ENCODE measurements at places on chromosomes 6 and 20.

DNA sequence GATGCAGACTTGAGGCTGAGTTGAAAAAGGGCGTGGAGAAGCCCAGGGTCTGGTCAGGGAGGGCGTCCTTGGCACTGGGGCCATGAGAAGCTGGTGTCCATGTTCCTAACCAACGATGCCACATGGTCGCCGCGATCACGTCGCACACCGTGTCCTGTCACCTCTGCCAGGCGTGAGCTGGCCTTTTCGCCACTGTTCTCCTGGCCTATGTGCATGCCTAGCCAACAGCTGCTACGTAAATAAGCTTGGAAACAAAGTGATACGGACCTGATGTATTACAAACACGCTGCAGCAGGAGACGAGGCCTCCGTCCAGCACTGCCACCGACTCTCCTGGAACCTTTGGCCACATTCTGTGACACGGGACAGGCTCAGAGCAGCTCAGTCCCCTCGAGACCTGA is 22.0 kb upstream of the KIF25 start:
- DNase-seq = no peak

GRCh38 chr20:43955062-43955749 is 40.6 kb downstream of the TOX2 start:
- no peak for DNase-seq

- DNase-seq = no peak
Measured at GRCh38 chr6:132365281-132365907, 35.9 kb downstream of the MOXD1 start.

DNA sequence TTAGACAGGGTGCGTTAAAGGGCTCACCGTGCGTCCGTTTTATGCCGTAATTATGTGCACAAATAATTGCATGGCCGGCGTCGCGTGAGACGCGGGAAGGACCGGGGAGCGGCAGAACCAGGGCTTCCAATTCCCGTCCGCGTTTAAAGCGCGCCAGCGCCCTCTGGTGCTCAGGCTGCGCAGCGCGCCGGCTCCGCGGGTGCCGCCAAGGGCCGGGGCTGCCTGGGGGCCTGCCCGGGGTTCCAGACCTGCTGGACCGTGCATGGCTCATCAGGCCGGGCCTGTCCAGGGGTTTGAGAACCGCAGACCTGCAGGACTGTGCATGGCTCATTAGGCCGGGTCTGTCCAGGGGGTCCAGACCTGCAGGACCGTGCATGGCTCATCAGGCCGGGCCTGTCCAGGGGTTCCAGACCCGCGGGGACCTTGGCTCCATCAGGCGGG is 369.0 kb downstream of the THBS2 start:
- DNase-seq = peak; percentile 57
